Fibroblast of mammary gland (primary cell): ENCODE measurements at places on chromosomes 4 and X.

DNA sequence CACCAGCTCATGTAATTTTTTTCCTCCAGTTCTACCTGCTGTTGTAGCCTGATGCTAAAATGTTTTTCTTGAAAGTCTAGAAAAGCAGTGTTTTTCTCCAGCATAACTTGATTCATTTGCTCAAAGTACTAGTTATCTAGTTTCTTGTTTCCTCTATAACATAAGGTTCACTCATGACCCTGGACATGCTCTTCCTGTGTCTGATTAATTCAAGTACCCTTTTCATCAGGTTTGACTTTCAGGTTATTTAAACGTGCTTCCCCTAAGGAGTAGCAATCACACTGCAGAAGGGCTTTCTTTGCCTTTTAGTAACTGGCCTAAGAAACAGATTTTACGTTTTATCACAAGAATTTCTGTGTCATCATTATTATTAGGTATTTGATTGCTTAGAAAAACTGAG, 66.8 kb upstream of the EGFL6 start:
- DNase-seq = no peak

DNA sequence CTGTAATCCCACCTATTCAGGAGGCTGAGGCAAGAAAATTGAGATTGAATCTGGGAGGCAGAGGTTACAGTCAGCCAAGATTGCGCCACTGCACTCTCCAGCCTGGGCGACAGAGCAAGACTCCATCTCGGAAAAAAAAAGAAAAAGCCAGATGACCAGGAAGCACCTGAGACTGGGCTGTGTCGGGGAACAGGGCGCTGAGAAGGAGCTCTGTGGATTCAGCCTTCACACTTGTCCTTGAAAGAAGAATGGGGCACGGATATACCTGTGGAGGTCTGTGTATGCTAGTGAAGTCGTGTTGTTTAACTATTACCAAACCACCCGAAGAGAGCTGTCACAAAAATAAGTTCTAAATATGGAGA, 39.3 kb upstream of the TADA2B start:
- no peak for DNase-seq

GRCh38 chr4:124596816-124597215, 115.7 kb downstream of the ANKRD50 start:
- DNase-seq = no peak

DNA sequence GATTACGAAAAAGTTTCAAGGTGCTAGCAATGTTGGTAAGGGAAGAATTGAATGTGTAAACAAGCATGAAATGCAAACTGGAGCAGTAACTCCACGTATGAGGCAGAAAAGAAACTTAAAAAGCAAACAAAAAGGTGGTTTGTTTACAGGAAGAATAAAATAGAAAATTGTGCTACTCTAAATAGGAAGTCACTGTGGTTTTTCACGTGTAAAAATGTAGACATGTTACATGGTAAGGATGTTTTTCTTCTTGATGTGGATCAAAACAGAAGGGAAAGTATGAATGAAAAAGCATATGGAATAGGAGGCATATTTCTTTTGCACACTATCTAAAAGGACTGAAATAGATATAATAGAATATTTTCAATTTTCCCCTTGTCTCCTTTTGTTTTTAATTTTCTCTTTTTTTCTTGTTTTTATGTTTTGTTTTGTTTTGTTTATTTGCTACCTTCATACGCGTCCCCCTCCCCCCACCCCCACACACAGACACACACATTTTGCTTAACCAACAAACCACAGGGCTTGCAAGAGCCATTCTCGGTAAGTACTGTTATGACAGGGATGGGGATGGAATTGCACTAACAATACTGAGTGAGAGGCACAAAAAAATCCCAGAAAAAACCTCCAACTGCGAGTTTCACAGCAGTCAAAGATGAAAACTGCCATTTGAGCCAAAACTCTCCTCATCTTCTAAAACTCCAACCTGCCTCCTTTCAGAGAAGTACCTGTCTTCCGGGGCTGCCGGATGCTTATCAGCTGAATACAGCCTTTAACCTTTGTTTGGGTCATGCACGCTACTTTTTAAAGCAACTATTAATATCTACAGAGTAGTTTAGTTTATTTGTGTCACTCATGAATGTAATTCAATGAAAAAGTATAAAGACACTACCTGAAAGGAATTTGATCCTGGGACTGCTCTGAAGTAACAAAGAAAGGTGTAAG, 135.8 kb downstream of the IL15 start:
- DNase-seq = no peak

DNA sequence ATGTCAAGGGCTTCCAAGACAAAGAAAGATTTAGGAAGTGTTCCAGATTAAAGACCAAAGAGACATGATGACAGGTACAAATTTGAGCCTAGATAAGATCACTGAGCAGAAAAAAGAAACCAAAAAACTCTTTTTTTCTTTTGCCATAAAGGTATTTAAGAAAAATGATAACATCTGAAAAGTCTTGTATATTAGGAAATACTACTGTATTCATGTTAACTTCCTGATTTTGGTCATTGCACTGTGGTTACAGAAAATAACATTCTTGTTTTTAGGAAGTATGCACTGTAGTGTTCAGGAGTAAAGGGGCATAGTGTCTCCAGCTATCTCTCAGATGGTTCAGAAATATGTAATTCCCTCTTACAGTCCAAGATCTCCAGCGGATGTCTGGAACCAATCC, 37.1 kb downstream of the RWDD4 start:
- DNase-seq = no peak
